ENCODE measurements at places on chromosomes 6 and 20.

GRCh38 chr20:11101243-11101642, 427.4 kb upstream of the JAG1 start:
- DNase-seq, result no peak

GRCh38 chr6:87907521-87907920, 140.1 kb upstream of the SPACA1 start:
- no peak for DNase-seq

DNA sequence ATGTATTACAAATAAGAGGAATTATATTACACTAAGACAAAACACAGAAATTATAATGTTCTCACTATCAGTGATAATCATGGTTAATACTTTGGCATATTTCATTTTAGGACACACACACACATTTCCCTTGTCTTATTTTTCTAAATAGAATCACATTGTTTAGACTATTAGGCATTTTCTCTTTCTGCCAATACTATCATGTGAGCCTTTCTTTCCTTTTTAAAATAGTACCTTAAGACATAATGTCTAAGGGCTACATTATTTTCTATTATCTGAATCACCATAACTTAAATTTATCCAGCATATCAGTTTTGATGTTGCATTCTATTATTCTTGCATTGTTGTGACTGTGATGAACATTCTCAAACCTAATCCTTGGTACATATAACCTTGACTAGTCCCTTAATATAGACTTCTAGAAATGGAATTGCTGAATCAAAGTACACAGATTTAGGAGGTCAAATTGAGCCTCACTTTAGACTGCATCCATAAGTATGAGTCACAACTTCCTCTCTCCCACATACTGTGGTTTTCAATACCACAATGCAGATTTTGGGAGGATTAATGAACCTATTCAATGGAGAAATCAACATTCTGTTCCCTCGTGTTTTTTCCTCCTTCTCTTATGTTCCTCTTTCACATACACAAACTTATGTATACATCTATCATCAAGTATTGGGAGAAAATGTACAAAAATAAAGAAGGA, 212.6 kb downstream of the MOXD1 start:
- no peak for DNase-seq

DNA sequence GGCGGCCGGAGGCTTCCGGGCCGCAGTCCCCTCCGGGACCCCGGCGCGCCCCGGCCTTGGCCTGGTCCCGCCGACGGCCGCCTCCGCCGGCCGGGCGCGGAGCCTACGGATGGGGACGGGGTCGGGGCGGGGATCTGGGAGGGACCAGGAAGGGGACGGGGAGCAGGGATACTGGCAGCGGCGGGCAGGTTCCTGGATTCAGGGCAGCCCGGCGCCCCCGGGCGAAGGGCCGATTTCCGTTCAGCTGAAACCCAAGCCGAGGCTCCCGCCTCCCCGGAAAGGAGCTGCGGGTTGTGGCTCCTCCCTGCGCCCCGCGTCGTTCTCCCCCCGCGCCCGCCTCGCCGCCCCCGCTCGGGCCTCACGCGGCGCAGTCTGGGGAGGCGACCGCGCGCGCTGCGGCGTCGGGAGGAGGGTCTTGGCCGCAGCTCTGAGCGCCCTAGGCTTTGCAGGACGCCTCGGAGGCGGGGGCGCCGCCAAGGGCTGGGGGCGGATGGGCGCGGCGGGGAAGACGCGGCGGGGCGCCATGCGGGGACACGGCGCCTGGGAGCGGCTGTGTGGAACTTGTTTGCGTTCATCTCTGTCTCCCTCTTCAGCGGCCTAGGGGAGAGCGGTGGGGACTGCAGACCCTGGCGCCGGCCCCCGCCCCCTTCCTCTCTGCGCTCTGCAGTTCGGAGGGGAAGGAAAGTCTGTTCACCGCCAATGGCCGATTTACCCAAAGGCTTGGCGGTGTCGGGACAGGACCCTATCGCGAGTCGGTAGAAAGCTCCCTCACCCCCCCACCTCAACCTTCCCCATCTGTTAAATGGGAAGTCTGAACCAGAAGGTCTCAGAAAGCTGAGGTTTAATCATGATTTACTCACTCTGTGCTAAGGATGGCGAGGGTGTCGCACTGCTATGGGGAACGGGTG, 22.7 kb upstream of the TMEM181 start:
- DNase-seq, result no peak

- peak; percentile 59 for DNase-seq
These were observed 2.1 kb upstream of the RBM38 start for GRCh38 chr20:57388953-57389694.

GRCh38 chr6:49713346-49713745, at the start of gene CRISP2:
Gene CRISP2 (minus strand): TSS chr6:49713543. CDS start chr6:49709196, 4,347 bp downstream.
- no peak for DNase-seq

Data from stimulated activated naive B cell treated with anti-CD40 and anti-IgM and Interleukin-4, amounts not matched to agents 10 μg/mL and 1 μg/mL and 100 μg/mL, for 72 hours (primary cell).